Hematopoietic multipotent progenitor cell treated with erythropoietin and hydrocortisone succinate and interleukin-3 and kit ligand, for 8 days (in vitro differentiated cells): ENCODE measurements at places on chromosomes 5 and 9.
A peak's percentile ranks its signal among the peaks of the same experiment; 100 is the strongest.

DNA sequence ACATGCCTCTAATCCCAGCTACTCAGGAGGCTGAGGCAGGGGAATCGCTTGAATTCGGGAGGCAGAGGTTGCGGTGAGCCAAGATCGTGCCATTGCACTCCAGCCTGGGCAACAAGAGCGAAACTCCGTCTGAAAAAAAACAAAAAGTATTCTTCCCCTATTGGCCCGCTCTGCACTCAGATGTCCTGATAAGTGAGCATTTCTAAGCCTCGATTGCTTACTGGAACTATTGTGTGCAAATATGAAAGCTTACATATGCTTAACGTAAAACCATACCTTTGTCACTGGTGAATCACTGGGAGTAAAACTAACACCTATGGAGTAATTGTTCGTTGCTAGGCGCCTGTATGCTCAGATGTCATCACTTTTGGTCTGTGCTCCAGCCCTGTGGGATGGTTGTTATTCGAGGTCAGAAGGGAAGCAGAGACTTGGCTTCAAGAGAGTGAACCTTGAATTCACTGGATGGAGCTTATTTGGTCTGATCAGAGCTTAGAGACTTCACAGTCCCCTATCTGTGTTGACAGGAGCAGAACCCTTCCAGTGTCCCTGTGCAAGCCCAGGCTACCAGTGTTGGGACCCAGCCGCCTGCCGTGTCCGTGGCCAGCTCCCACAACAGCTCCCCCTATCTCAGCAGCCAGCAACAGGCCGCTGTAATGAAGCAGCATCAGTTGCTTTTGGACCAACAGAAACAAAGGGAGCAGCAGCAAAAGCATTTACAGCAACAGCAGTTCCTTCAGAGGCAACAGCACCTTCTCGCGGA is 25.3 kb upstream of the LTC4S start:
- no peak for DNase-seq

DNA sequence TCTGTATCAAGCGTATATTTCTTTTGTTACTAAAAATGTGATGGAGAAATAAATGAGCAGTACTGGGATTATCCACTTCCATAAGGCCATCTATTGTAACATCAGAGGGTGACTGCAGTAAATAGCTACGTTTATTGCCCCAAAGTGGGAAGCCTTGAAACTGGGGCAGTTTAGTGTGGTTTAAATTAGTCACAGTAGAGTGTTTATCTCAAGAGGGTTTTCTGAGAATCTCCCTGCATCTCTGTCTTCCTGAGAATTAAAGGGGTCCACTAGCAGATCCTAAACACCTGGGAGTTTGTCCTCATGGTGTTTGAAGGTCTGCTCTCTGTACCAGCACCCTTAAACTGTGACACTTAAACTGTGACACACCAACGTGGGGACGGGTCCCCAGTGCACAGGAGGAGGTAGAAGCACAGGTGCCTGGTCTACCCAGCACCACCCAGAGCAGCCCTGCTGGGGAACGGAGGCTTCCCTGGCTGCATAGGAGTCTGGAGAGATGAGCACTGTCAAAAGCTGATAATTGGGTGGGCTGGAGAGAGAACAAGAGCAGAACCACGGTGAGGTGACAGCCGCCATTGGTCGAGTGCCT is 25.2 kb downstream of the PRRC2B start:
- DNase-seq: no peak

GRCh38 chr5:151115272-151115905 is 34.6 kb upstream of the TNIP1 start:
- DNase-seq: peak; percentile 71

DNA sequence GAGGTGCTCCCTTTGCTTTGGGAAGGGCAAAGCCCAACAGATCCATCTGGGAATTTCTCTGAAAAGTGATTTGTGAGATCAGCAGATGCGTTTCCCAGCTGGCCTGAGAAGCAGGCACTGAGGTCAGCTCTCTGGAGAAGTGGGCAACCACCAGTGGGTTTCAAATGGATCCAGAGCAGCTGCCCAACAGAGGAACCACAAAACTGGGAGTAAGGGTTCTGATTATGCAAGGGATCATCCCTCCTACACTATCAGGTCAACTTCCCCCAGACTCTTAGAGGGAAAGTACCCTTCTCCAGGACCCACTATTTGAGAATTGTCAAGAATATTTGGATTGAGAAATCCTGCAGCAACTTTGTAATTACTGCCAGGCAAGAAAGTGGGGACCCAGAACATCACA is 21.7 kb downstream of the CCL28 start:
- DNase-seq: no peak
